ENCODE measurements at places on chromosomes 5 and 9.
A peak's percentile ranks its signal among the peaks of the same experiment; 100 is the strongest.

- DNase-seq = no peak
These were observed 20.4 kb downstream of the ZBTB5 start for GRCh38 chr9:37444890-37445289.

- DNase-seq = no peak
These were observed 60.9 kb downstream of the ARHGEF28 start for GRCh38 chr5:73686912-73687311.

DNA sequence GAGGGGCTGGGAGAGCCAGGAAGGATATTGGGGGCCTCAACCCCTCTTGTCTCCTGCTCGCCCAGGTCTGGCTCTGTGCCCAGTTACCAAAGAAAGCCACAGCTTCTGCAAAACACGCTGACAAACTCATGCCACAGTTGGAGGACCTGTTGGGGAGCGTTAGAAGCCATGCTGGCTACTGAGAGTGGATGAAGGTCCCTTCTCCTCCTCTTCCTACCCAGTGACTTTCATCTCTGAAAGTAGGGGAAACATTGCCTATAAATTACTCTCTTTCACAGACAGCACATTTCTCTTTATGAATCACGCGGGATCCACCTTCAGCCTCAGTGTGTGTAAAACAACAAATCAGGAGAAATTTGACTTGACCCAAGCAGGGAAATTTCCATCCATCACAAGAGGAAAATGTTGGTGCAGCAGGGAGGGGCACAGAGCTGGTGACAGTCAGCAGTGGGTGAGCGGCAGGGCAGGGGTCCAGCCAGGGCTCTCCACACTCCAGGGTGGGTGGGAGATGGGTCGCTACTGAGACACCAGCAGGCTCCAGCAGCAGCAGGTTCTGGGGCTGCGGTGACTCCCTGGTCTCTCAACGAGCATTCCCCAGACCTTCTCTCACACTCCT, 181.9 kb downstream of the FGF18 start:
- DNase-seq = no peak

- no peak for DNase-seq
These were observed 4.3 kb upstream of the BOD1 start for GRCh38 chr5:173620784-173621183.

- DNase-seq = no peak
These were observed 533.4 kb downstream of the PDE4D start for GRCh38 chr5:59360130-59360555.

GRCh38 chr5:160547872-160548271, 126.2 kb downstream of the PTTG1 start:
- DNase-seq = no peak

DNA sequence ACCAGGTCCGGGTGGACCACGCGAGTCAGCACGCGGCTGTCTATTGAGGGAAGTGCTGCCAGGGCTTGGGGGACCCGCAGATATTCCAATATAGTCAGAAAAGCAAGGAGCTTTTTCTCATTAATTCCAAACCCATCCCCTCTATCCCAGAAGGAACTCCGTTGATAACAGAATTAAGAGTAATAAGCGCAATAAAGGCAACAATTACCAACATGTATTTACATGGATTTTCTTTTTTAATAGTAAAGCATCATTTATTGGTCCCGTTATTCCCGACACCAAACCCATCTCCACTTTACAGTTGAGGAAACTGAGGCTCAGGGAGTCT, 7.7 kb downstream of the PHF19 start:
- DNase-seq = no peak

GRCh38 chr9:89676281-89676680, 71.5 kb downstream of the GADD45G start:
- no peak for DNase-seq

DNA sequence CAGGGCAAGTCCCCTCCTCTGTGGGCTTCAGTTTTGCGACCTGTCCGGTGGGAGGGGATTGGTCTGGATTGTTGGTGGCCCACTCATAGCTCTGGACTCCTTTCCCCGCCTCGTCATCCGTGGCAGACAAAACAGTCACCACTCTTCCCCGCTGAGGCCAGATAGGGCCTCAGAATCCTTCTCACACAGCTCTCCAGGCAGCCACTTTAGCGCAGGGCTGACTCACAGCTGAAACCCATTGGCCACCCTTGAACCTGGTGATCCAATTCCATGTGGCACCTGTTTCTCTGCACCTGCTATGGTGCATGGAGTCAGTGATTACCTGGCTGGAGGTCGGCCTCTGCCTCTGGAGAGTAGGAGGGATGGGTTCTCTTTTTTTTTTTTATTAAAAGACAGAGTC, 15.8 kb upstream of the CACFD1 start:
- DNase-seq = no peak

- no peak for DNase-seq
These were observed 279.2 kb upstream of the NREP start for GRCh38 chr5:112036206-112036605.

DNA sequence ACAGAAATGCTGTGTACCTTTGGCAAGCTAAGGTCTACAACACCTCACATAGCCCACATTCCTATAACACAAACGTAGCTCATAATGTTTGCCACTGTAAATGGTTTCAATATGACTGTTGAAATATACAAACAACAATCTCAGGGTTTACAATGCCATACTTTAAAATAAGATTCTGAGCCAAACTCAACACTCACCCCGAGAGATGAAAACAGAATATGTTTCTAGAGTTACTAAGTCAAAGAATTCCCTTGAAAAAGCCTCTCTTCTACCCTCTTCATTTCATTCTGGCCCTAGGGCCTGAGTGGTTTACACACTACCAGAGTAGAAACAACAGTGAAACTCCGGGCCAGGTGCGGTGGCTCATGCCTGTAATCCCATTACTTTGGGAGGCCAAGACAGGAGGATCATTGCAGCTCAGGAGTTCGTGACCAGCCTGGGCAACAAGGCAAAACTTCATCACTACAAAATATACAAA, 72.6 kb downstream of the MYO10 start:
- DNase-seq = no peak

- DNase-seq = peak; percentile 64
These were observed 833 bp downstream of the GAS1 start for GRCh38 chr9:86946201-86947145.

Data from CD4-positive, alpha-beta T cell treated with Interleukin-12 subunit alpha and Interleukin-12 subunit beta, for 1 hour (primary cell).